Caco-2 (cell line): ENCODE measurements at places on chromosomes 13 and 19. TPM values are rescaled to one million over a fixed set of nuclear protein-coding genes. Genes with fewer than 3 reads are reported as not detected.

GRCh38 chr19:52963247-52963618 lies 552 bp upstream of the ZNF816 start:
- peaks cover 5% of the 10 kb centered on the region for H3K36me3 ChIP-seq
- no peak for DNase-seq
- H3K4me1 ChIP-seq: peaks cover 5% of the 10 kb centered on the region
- H3K4me3 ChIP-seq: peak overlapping the region; percentile 81
- no peaks in the 10 kb centered on the region for H3K27me3 ChIP-seq
- H3K27ac ChIP-seq: peak overlapping the region; percentile 83

Gene SAMD1
- total RNA-seq: 38.3 and 47.1 TPM in 2 replicates

Gene UGGT2
- total RNA-seq: 35.5 and 42.0 TPM in 2 replicates

- H3K36me3 ChIP-seq: no peaks in the 10 kb centered on the region
- DNase-seq: no peak
- H3K4me1 ChIP-seq: no peaks in the 10 kb centered on the region
- H3K27ac ChIP-seq: no peak overlapping the region
These were observed 993 bp downstream of the FUT6 start for GRCh38 chr19:5838353-5839064.

- H3K4me3 ChIP-seq: no peak overlapping the region
- no peak overlapping the region for H3K27ac ChIP-seq
- DNase-seq: peak; percentile 38
- H3K4me1 ChIP-seq: peaks cover 3% of the 10 kb centered on the region
- H3K27me3 ChIP-seq: no peaks in the 10 kb centered on the region
These were observed 22.4 kb upstream of the ARHGEF18 start for GRCh38 chr19:7326105-7326877.

DNA sequence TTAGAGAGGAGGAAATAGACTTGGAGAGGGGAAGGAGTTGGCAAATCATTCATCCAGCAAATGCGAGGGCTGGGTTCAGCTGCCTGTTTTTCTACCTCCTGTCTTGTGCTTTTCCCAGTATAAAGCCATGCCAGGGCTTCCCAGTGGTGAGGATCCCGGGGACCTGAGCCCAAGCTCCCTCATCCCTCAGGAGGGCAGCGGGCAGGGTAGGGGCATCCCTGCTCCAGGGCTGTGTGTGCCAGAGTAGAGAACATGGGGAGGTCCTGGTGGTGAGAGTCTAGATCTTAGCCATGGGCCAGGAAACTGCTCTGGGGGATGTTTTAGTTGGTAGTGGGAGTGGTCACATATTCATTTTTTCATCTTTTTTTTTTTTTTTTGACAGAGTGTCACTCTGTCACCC lies 43.6 kb downstream of the GPR12 start:
- no peak overlapping the region for H3K4me3 ChIP-seq
- H3K27me3 ChIP-seq: no peaks in the 10 kb centered on the region
- H3K27ac ChIP-seq: no peak overlapping the region
- H3K36me3 ChIP-seq: no peaks in the 10 kb centered on the region
- no peaks in the 10 kb centered on the region for H3K4me1 ChIP-seq

DNA sequence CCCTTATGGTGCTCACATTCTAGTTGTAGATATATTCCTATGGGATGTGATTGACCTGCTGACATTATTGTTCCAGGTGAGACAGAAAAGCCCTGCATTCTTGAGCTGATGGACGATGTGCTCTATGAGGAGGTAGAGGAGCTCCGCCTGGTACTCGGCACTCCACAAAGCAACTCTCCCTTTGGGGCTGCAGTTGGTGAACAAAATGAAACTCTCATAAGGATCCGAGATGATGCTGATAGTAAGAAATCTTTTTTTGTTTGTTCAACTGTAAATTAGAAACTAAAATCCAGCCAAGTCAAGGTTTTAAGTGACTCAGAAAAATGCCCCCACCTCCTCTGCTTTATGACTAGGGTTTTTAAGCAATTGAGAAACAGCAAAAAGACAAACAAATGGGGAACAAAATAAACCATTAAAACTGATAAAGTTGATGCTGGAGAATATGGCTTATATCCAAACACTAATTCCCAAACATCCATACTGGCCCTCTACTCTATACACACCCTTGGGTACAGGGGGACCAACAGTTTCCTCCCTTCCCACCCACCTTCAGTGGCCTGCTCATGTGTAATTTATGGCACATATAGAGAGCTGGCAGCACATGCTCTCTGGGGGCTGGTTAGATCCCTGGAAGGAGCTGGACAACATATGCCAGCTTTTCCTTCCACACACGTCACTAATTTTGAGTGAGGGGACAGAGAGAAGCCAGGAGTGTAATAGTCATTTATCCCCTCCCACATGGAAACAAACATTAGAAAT lies 139.6 kb downstream of the STOML3 start:
- H3K27me3 ChIP-seq: no peaks in the 10 kb centered on the region
- H3K4me1 ChIP-seq: peaks cover 4% of the 10 kb centered on the region; the same call in 1 of the 2 replicates

DNA sequence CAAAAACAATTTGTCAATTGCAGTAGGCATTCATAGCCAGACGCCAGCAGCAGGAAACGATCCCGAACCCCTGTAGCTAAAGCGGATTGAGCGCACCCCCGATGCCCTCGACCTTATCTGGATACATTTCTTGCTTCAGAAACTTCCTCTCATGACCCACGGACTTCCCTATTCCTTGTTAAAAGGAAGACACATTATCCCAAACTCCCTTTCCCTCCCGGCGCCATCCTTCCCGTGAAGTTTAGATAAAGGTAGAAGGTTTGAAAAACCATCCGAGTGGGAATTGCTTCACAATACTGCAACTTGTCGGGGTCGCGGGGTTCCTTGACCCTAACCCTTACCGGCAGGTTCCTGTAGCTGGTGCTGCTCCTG lies 977 bp downstream of the PCDH20 start:
- no peaks in the 10 kb centered on the region for H3K36me3 ChIP-seq
- H3K27me3 ChIP-seq: no peaks in the 10 kb centered on the region
- H3K4me1 ChIP-seq: no peaks in the 10 kb centered on the region
- no peak overlapping the region for H3K27ac ChIP-seq

Gene PGLYRP1
- total RNA-seq: not detected in 2 replicates

DNA sequence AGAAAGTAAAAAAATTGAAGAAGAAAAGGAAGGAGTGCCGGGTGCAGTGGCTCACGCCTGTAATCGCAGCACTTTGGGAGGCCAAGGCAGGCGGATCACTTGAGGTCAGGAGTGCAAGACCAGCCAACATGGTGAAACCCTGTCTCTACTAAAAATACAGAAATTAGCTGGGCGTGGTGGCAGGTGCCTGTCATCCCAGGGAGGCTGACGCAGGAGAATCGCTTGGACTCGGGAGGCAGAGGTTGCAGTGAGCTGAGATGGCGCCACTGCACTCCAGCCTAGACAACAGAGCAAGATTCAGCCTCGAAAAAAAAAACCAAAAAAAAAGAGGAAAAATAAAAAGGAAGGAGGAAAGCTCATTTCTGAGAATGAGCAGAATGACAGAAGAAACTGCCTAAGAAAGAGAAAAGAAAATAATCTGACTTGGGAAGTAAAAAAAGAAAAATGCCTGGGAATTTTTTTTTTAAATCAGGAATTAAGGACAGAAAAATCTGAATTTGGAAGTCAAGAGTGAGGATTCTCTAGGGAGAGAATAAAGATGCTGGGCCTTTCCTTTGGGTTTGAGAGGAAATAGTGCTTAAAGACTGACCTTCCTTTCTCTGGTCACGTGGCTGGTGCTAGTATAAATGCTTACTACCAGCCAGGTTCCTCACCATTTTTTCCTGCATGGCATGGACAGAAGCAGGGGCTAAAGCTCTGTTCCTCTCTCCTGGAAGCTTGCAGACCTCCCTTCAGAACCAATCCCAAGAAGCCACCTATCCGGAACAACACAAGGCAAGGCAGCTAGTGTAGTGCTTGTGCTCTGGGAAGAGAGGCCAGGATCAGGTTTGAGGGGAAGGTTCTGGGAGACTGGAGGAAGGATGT lies at the start of gene FFAR2:
Gene FFAR2, plus strand, starts transcription at position 652 of the 864 bp plus-strand sequence. CDS start 1,458 bp downstream, outside the sequence.
- DNase-seq: no peak
- no peaks in the 10 kb centered on the region for H3K27me3 ChIP-seq
- peak within 1 kb of the TSS; percentile 40 for H3K27ac ChIP-seq
- H3K36me3 ChIP-seq: no peaks in the 10 kb centered on the region
- H3K4me3 ChIP-seq: no peak within 1 kb of the TSS

- H3K4me1 ChIP-seq: no peaks in the 10 kb centered on the region
- H3K36me3 ChIP-seq: no peaks in the 10 kb centered on the region; the same call in 1 of the 2 replicates
- no peak overlapping the region for H3K27ac ChIP-seq
- DNase-seq: no peak
- no peaks in the 10 kb centered on the region for H3K27me3 ChIP-seq
- H3K4me3 ChIP-seq: no peak overlapping the region
These were observed 24.7 kb downstream of the MAP2K2 start for GRCh38 chr19:4099041-4099764.

- no peak overlapping the region for H3K4me3 ChIP-seq
- H3K27me3 ChIP-seq: no peaks in the 10 kb centered on the region
- no peak for DNase-seq
- H3K36me3 ChIP-seq: no peaks in the 10 kb centered on the region
These were observed 15.2 kb downstream of the ZSCAN5C start for GRCh38 chr19:56217039-56217949.

GRCh38 chr13:67094952-67095351 lies 135.2 kb downstream of the PCDH9 start:
- H3K4me3 ChIP-seq: no peak overlapping the region
- DNase-seq: no peak
- H3K36me3 ChIP-seq: no peaks in the 10 kb centered on the region
- no peak overlapping the region for H3K27ac ChIP-seq
- H3K27me3 ChIP-seq: no peaks in the 10 kb centered on the region
- no peaks in the 10 kb centered on the region for H3K4me1 ChIP-seq

- H3K36me3 ChIP-seq: no peaks in the 10 kb centered on the region
- H3K4me1 ChIP-seq: peaks cover 32% of the 10 kb centered on the region
- H3K4me3 ChIP-seq: no peak overlapping the region
- H3K27ac ChIP-seq: peak overlapping the region; percentile 33
- H3K27me3 ChIP-seq: no peaks in the 10 kb centered on the region
These were observed 8.8 kb downstream of the IGFL4 start for GRCh38 chr19:46031781-46032596.

DNA sequence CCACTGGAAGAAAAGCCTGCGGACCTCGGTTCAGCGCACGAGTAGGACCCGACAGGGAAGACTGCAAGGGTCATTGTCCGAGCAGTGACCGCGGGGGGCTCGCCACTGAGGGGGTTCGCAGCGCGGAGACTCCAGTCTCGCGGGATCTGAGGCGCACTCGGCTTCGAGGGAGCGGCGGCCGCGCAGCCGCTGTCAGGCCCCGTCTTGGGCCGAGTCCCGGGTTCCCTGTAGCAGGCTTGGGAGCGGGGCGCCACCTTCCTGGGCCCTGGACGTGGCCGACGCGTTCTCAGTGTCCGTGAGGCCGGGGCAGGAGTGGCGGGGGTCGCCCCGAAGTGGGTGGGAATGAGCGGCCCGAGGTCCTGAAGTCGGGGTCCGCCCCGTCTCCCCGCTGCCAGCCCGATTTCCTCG lies 474 bp upstream of the FAM174C start:
- peak overlapping the region; percentile 86 for H3K4me3 ChIP-seq
- H3K4me1 ChIP-seq: peaks cover 27% of the 10 kb centered on the region
- no peaks in the 10 kb centered on the region for H3K27me3 ChIP-seq
- DNase-seq: no peak
- H3K27ac ChIP-seq: peak overlapping the region; percentile 91
- H3K36me3 ChIP-seq: peaks cover 5% of the 10 kb centered on the region; the same call in 1 of the 2 replicates

DNA sequence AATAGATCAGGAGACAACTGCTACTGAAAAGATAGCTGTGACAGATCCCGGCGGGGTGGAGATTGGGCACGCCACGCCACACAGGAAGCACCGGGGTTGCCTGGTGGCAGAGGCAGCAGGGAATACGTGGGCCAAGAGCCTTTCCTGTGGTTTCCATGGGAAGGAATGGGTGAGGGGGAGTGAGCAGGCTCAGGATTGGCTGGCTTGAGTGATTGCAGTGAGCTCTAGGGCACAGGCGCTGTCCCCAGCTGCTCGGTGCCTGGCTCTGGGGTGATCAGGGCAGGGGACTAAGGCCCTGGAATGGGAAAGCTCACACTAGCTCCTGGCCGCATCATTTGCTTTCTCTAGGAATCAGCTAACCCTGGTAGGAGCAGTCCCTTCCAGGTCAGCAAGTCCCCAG lies 166.1 kb downstream of the USP12 start:
- H3K27me3 ChIP-seq: no peaks in the 10 kb centered on the region
- no peak overlapping the region for H3K27ac ChIP-seq
- DNase-seq: no peak
- no peak overlapping the region for H3K4me3 ChIP-seq
- no peaks in the 10 kb centered on the region for H3K36me3 ChIP-seq

- H3K27me3 ChIP-seq: no peaks in the 10 kb centered on the region
- H3K27ac ChIP-seq: no peak overlapping the region
- no peak for DNase-seq
- no peak overlapping the region for H3K4me3 ChIP-seq
- H3K36me3 ChIP-seq: no peaks in the 10 kb centered on the region
These were observed 795.5 kb upstream of the PCDH9 start for GRCh38 chr13:68025604-68026003.

Gene TTYH1
- total RNA-seq: not detected in 2 replicates

Gene TM9SF2
- 154 and 155 TPM in 2 replicates for total RNA-seq

DNA sequence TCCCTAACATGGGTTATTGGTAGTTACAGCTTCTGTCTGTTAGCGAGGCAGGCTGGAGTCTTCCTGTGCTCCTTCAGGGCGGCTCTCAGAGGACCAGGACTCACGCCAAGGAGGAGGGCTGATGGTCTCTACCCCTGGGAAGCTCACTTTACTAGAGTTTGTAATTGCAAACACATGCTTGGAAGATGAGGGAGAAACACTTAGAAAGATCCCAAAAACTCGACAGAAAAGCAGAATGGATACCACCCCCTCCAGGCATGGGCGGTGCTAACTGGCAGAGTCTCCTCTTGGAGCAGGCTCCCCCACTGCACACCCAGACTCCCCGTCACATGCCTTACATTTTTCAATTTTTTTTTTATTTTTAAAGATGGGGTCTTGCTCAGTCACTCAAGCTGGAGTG lies 62.0 kb downstream of the PARP4 start:
- H3K4me1 ChIP-seq: no peaks in the 10 kb centered on the region
- no peaks in the 10 kb centered on the region; the same call in 1 of the 2 replicates for H3K36me3 ChIP-seq
- no peak overlapping the region for H3K4me3 ChIP-seq
- no peak for DNase-seq
- H3K27me3 ChIP-seq: no peaks in the 10 kb centered on the region

GRCh38 chr13:23687614-23688013 lies 117.4 kb downstream of the TNFRSF19 start:
- no peaks in the 10 kb centered on the region for H3K27me3 ChIP-seq
- H3K36me3 ChIP-seq: no peaks in the 10 kb centered on the region
- H3K4me3 ChIP-seq: no peak overlapping the region
- H3K4me1 ChIP-seq: no peaks in the 10 kb centered on the region; the same call in 1 of the 2 replicates
